Hematopoietic multipotent progenitor cell treated with erythropoietin and hydrocortisone succinate and interleukin-3 and kit ligand, for 17 days (in vitro differentiated cells): ENCODE measurements at places on chromosomes 13 and 19.

DNA sequence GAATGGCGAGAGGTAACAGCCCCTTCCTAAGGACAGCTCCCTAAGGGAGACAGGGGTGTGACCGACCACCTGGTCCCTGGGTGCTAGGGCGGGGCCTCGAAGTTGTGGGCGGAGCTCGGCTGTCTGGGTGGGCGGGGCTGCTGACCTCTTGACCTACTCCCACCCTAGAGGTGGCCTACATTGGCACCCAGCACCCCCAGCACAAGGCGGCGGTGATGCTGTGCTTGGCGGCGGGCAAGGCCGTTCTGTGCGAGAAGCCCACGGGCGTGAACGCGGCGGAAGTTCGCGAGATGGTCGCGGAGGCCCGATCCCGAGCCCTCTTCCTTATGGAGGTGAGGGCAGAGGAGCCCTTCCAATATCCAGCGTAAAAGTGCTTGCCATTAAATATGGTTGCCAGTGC is 2.4 kb downstream of the DHDH start:
- no peak for DNase-seq

- DNase-seq = peak; percentile 62
Observed at GRCh38 chr19:12785431-12786031, 5.8 kb upstream of the JUNB start.

- DNase-seq = no peak
Observed at GRCh38 chr13:77353995-77354394, 27.1 kb upstream of the MYCBP2 start.

GRCh38 chr13:27007166-27007565 is 164.4 kb downstream of the USP12 start:
- DNase-seq = no peak

GRCh38 chr19:56321989-56322440 is 7.4 kb upstream of the ZSCAN5A start:
- peak; percentile 63 for DNase-seq

DNA sequence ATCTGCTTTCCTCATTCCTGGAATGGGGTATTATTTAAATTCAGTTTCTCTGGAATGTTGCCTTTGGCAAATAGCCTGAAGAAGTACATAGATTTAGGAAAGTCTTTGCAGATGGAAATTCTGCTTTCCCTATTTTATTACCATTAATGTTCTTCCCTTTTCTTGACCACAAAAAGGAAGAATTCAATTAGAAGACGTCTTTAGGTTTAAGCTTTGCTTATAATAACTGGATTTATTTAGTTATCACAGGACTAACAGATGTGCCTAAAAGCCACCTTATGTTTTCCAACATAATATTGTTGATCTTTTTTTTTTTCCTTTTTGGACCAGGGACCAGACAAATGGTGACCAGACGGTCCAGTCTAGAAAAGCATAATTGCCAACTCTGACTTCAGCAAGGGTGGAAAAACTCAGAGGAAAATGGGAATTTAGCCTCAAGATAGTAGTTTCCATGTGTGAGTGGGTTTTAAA is 210.1 kb upstream of the SPRY2 start:
- DNase-seq = no peak

- DNase-seq = no peak
Observed at GRCh38 chr13:55013051-55013450, 1984.4 kb downstream of the OLFM4 start.
